ENCODE measurements at places on chromosomes 1 and 21. TPM values are rescaled to one million over a fixed set of nuclear protein-coding genes. Genes with fewer than 3 reads are reported as not detected.

Gene MT1HL1
- total RNA-seq = not detected

Gene LRRC71
- total RNA-seq = not detected

Gene A3GALT2
- total RNA-seq = not detected

Gene FCRL6
- not detected for total RNA-seq

Gene C1orf105
- total RNA-seq = not detected

Gene CCT8
- 120 TPM for total RNA-seq

Gene SMPDL3B
- 2.3 TPM for total RNA-seq
